ENCODE measurements at places on chromosomes 13 and 19.

GRCh38 chr19:7866399-7867091, 7.6 kb downstream of the PRR36 start:
- DNase-seq, result no peak

DNA sequence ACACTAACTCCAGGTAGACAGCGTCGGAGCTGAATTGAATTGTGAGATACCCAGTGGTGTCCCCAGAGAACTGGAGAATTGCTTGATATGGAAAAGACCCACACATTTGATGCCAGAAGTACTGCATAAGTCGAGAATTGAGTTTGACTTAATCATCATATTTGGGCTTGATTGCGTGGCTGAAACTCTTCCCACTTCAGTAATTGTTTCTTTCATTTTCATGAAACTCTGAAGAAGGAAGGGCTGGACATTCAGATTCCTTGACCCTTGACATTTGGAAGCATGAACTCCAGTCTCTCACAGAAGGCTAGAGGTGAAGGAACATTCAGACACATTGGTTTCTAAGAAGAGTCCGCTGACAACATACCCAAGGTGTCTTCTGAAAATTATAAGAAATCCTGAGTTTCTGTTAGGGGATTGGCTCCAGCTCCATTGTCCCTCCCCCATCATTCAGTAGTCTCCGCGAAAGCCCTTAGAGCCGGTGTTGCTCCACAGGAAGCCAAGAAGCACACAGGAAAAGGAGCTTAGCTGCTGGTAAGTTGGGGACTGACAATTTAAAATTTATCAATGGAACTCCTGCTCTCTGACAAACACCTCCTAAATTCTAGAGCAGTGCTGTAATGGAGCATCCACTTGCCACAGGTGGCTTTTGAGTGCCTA, at the start of gene FPR2:
Gene FPR2 (plus strand): TSS at position 484 of the 660 bp plus-strand sequence. CDS start 7,479 bp downstream, outside the sequence.
- no peak for DNase-seq

- no peak for DNase-seq
These were observed 685 bp downstream of the GMFG start for GRCh38 chr19:39335168-39335548.

- no peak for DNase-seq
These were observed 29.2 kb downstream of the PIP5K1C start for GRCh38 chr19:3670796-3671679.

- DNase-seq, result no peak
These were observed 6.8 kb downstream of the ZNF564 start for GRCh38 chr19:12544401-12544876.

DNA sequence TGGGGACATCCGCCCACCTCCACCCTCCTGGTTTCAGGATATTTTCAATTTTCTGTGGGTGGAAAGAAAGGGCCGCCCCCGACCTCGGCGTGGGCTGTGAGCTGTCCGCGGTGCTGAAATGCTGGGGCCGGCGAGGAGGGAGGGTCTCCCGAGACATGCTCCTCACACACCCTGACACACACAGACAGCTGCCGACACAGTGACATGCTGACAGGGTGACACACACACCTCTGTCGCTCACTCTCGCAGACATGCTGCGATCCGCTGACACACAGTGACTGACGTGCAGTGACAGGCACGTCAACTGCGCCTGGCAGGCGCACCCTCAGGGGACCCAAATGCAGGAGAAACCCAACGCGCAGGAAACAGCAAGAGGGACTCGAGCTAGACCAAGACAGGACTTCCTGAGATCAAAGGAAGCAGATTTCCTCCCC, 25.1 kb upstream of the MEIS3 start:
- DNase-seq, result no peak

- DNase-seq, result no peak
These were observed 102.8 kb downstream of the EFNB2 start for GRCh38 chr13:106432636-106433035.

GRCh38 chr13:94182185-94182761, 297.2 kb downstream of the DCT start:
- no peak for DNase-seq

GRCh38 chr19:43465468-43466120, at the start of gene LYPD3:
Gene LYPD3, minus strand, starts transcription at chr19:43465608. Its CDS starts 37 bp downstream, at chr19:43465571.
- DNase-seq, result no peak

- peak; percentile 28 for DNase-seq
These were observed 637.6 kb upstream of the ARGLU1 start for GRCh38 chr13:107205318-107206104.
